ENCODE measurements at places on chromosomes 4 and X.

DNA sequence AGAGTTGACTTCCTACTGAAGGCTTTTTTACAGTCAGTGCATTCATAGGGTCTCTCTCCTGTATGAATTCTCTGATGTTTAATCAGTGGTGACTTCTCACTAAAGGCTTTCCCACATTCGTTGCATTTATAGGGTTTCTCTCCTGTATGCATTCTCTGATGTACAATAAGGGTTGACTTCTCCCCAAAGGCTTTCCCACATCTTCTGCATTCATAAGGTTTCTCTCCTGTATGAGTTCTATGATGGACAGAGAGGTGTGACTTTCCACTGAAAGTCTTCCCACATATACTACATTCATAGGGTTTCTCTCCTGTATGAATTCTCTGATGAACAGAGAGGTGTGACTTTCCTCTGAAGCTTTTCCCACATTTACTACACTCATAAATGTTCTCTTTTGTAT is 45.2 kb downstream of the ZNF674 start:
- no peak for DNase-seq

- DNase-seq: no peak
Observed at GRCh38 chrX:3807906-3808305, 94.5 kb upstream of the PRKX start.

DNA sequence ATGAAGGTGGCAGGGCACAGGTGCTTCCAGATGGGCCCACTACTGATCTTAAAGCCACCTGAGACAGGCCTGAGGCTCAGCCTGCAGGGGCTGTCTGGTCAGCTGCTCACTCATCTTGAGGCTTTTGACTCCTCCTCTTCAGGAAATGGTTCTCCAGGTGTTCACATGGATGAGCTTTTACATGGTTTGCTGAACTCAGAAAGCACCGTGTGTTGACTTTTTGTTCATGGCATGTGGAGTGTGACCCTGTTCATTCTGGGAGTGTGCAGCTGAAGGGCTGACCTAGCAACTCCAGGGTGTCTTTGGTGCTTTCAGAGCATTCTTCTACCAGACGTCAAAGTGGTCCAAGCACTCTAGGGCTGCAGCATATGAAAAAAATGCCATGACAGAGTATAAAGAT is 111.1 kb downstream of the CCNG2 start:
- DNase-seq: no peak

- DNase-seq: peak; percentile 56
Observed at GRCh38 chr4:156169011-156169410, 215.3 kb upstream of the CTSO start.

DNA sequence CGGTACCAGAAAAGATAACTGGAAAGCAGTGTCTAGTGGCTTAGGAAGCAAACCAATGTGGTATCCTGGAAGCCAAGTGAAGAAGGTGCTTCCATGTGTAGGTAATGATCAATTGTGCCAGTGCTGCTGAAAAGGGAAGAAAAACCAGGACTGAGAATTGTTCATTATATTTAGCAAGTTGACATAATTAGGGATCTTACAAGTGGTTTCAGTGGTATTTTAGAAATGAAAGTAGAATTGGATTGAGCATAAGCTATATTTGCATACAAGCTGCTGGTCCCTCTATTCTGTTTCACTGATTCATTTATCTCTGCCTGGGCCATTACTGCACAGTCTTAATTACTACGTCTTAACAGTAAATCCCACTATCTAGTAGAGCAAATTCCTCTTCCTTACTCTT is 32.3 kb downstream of the PRDM8 start:
- no peak for DNase-seq

DNA sequence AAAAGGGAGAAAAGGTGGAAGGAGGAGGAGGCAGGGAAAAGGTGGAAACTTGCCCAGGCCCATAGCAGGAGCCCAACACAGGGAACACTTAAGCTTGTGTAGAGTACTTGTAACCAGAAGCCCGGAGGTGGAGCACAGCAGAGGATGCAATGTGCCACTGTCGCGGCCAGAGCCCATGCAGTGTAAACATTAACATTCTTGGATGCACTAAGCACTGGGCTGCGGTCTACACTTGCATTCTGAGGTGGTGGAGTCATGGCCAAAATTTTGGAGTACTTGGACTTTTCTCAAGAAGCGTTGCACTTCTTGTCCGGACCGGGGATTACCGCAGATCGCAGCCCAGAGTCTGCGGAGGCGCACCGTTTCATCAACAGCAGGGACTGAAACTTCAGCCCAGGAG is 4.5 kb upstream of the RHOXF1 start:
- no peak for DNase-seq

DNA sequence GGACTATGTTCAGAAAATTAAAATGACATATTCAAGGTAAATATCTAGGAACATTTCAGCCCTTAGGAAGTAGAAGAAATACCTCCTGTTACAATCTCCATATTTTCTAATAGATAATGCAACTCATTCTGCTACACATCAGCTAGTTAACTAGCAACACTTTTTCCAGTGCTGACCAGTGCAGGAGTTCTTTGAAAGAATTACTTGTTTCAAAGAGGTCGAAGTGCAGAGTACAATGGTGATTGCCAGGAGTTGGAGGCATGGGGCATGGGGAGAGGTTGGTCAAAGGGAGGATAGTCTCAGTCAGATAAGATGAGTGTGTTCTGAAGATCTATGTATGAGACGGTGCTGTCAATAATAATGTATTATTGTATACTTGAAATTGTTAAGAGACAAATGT is 53.1 kb downstream of the MTNR1A start:
- DNase-seq: no peak

DNA sequence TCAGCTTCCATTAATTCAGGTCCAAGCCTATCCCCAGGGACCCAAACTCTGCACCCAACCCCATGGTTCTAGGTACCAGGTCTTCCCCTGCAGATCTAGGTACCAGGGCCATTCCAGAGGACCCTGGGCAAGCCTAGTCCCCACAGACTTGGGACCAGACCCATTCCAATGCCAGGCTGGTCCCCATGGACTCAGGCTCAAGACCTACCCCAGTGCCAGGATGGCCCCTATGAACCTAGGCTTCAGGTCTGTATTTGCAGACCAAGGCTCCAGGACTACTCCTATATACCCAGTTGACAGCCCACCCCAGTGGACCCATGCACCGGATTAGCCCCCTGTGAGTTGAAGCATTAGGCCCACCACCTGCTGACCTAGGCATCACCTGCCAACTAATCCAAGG is 8.9 kb downstream of the MTHFD2L start:
- DNase-seq: no peak

- DNase-seq: no peak
Observed at GRCh38 chrX:133640161-133641015, 225.1 kb upstream of the GPC4 start.

GRCh38 chr4:82373486-82373815 is 340 bp downstream of the HNRNPD start:
- no peak for DNase-seq

GRCh38 chr4:38128478-38129459 is 168.6 kb downstream of the PTTG2 start:
- no peak for DNase-seq

GRCh38 chrX:86507331-86507730 is 359.1 kb downstream of the DACH2 start:
- DNase-seq: no peak

- no peak for DNase-seq
Observed at GRCh38 chr4:152369203-152369901, 166.5 kb downstream of the FBXW7 start.

DNA sequence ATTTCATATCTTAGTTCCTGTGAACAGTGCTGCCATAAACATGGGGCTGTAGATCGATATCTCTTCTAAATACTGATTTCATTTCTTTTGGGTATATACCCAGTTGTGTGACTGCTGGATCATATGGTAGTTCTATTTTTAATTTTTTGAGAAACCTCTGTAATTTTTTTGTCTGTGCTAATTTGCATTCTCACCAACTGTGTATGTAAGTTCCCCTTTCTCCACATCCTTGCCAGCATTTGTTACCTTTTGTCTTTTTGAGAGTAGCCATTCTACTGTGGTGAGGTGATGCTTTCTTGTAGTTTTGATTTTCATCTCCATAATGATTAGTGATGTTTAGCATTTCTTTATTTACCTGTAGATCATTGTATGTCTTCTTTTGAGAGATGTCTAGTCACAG is 2086.5 kb upstream of the TENM3 start:
- DNase-seq: no peak

DNA sequence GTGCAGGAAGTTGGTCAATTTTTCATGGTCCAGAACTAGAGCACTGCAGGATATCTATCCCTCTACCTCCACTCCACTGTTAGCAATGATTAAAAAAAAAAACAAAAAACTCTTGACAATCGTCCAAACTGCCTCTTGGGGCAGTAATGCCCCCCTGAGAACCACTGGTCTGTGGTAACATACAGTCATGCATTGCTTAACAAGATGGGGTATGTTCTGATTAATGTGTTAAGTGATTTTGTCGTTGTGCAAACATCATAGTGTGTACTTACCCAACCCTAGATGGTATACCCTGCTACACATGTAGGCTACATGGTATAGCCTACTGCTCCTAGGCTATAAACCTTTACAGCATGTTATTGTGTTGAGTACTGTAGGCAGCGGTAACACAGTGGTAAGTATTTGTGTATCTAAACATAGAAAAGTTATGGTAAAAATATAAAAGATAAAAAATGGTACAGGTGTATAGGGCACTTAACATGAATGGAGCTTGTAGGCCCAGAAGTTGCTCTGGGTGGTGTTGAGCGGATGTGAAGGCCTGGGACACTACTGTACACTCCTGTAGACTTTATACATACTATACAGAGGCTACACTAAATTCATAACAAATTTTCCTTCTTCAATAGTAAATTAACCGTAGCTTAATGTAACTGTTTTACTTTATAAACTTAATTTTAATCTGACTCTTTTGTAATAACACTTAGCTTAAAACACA is 34.1 kb downstream of the ART3 start:
- DNase-seq: no peak

- DNase-seq: no peak
Observed at GRCh38 chrX:48835524-48836329, at the start of gene PCSK1N. Gene PCSK1N (minus strand): TSS chrX:48835610. CDS start chrX:48835532, 78 bp downstream.

DNA sequence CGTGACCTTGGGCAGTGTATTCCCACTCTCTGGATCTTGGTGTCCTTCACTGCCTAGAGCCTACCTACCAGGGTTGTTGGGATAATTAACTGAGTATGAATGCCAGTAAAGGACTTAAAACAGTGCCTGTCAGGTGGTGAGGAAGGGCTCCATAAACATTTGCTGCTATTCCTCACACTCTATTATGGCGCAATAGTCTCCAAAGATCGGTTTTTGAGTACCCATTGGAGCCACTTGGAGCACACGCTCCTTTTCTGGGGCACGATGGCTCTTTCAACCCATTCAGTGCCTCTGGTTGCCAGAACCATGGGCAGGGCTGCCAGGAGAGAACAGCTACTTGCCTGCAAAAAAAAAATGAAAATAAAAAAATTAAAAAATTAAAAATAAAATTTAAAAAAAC is 296.6 kb upstream of the PPARGC1A start:
- DNase-seq: no peak

- DNase-seq: no peak
Observed at GRCh38 chr4:55446578-55446922, 50.8 kb downstream of the TMEM165 start.

- no peak for DNase-seq
Observed at GRCh38 chr4:23023666-23024065, 330.9 kb downstream of the GBA3 start.

DNA sequence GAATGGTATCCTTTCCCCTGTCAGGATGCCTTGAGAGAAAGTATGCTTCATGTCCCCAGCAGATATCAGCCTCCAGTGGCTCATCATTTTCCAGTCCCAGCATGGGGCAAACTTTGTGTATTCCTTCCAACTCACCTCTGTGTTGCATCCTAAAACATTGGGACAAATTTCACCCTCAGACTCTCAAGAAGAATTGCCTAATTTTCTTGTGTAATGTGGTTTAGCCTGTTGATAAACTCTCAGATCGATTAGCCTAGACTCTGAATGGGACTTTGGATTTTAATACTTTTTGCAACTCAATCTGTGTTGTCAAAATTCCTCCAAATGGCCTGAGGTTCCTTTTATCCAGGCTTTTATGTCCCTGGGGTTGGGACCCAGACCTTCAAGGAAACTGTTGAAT is 805.3 kb downstream of the C4orf33 start:
- no peak for DNase-seq

- no peak for DNase-seq
Observed at GRCh38 chrX:121179972-121180371, 132.6 kb downstream of the GLUD2 start.

GRCh38 chrX:46913667-46914066 is 1.4 kb downstream of the JADE3 start:
- DNase-seq: no peak

DNA sequence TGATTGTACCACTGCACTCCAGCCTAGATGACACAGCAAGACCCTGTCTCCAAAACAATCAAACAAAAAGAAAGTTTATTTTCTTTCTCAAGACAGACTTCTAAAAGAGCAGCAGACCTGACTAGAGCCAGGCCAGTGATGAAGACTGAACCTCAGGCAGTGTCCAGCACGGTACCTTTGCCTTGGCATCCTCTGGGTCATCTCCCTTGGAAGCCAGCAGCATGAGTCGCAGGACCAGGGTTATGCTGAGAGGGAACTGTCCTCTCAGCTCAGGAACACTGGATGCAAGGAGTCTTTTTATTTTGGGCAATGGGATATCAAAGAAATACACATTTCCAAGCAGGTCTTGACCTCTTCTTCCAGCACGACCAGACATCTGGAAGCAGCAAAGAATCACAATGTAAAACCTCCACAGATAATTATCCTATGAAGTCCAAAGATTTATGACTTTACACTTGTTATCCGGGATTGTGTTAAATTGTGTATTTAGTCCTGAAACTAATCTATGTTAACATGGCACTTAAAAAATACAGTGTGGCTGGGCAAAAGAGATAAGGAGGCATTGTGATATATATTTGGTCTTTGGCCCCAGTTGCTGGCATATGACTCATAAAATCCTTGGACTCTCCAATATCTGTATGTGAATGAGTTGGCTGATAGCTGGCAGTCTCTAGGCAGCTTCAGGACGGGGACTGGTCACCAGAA is 66.0 kb upstream of the DDX60 start:
- no peak for DNase-seq

DNA sequence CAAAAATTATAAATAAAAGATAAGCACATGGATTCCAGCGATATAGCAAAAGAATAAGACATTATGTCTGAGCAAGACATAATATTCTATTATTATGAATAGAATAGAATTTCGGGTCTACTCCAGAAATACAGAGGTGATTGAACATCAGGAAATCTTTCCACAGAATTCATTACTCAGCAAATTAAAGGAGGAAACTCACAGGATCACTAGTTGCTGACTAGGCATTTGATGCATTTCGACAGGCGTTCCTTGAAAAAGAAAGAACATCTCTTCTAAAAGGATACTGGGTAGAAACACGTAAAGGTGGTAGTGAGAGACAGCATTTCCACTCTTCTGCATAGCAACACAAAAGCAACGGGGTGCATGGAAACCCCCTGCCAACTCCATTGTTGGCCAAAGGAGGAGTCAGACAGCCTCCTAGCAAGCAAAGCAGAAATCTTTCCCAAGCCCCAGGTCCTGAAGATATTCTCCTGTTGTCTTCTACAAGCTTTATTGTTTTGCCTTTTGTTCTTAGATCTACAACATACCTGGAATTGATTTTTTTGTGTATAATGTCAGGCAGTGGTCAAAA is 14.3 kb upstream of the PDZD4 start:
- DNase-seq: no peak

All from HFF-Myc (cell line).